Peyer's patch (tissue), 4 donors: ENCODE measurements at places on chromosomes 6 and 20. TPM values are rescaled to one million over a fixed set of nuclear protein-coding genes. Genes with fewer than 3 reads are reported as not detected.

ME1 gene
- 28.8 TPM for total RNA-seq

DNA sequence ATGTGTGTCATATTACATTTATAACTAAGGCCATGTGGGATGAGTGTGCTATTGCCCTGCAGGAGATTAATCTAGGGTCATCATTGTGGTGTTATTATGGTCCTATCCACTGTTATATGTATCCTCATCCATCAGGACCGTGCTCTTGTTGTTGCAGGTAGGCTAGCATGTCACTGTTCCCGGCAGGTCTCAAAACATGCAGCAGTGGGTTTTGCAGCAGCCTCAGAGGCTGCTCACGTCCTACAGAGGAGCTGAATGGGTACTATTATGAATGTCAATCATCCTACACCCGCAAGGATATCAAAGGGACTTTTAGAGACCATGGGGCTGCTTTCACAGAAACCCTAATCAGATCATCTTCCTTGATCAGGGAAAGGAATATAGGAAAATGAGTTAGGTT lies 318.2 kb downstream of the SAMD5 start:
- no peak overlapping the region for H3K4me3 ChIP-seq
- H3K4me1 ChIP-seq: no peaks in the 10 kb centered on the region
- H3K36me3 ChIP-seq: no peaks in the 10 kb centered on the region
- DNase-seq: no peak

LY6G6F gene
- total RNA-seq: not detected

- no peak overlapping the region for H3K4me3 ChIP-seq
- no peak for DNase-seq
- no peaks in the 10 kb centered on the region for H3K27me3 ChIP-seq
- H3K36me3 ChIP-seq: no peaks in the 10 kb centered on the region
- H3K27ac ChIP-seq: no peak overlapping the region
- no peaks in the 10 kb centered on the region for H3K4me1 ChIP-seq
These were observed 175.5 kb downstream of the EYS start for GRCh38 chr6:65531533-65531932.

CCN6 gene
- not detected for total RNA-seq

GABBR1 gene
- total RNA-seq: 15.4 TPM

DNA sequence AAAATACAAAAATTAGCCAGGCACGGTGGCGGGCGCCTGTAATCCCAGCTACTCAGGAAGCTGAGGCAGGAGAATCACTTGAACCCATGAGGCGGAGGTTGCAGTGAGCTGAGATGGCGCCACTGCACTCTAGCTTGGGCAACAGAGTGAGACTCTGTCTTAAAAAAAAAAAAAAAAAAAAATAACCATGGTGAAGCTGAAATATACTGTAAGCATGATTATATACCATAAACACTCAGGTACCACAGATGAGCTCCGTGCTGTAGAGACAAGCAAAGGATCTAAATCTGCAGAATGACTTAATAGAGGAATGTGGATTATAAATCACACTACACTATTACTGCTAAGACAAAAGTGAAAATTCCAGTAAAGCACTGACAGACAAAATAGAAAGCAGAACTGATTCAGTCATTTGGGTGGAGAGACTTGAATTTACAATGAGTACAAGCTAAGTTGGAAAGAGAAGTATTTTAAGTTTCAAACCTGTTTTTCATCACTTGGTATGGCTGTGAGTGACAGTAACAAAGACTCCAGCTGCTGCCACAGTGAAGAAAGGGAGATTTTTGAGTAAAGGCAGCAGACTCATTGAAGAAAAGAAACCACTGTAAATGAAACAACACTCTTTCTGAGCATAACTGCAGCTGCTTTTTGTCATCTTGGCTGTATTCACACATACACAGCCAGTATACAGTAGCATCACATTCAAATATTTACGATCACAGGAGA lies 322.1 kb downstream of the RNGTT start:
- no peaks in the 10 kb centered on the region for H3K27me3 ChIP-seq
- no peak for DNase-seq
- H3K4me1 ChIP-seq: no peaks in the 10 kb centered on the region
- no peak overlapping the region for H3K27ac ChIP-seq
- no peak overlapping the region for H3K4me3 ChIP-seq
